ENCODE measurements at places on chromosomes 7 and 10.

DNA sequence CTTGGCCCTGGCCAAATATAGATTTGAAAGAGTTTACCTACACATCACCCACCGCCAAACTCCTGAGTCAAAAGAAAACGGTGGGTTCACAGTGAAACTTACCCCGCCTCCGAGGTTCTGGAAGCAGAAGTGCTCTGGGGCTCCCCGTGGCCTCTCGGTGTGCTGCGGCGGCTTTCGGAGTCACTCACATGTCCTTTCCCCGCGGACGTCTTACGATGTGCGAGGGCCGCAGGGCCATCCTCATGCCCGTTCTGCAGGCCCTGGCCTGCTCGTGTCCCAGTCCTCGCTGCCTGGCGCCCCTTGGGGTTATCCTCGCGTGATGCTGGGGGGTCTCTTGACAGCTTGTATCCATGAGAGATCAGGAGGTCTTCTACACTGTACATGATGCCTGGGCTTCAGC lies 12.0 kb downstream of the JCAD start:
- DNase-seq, result no peak

DNA sequence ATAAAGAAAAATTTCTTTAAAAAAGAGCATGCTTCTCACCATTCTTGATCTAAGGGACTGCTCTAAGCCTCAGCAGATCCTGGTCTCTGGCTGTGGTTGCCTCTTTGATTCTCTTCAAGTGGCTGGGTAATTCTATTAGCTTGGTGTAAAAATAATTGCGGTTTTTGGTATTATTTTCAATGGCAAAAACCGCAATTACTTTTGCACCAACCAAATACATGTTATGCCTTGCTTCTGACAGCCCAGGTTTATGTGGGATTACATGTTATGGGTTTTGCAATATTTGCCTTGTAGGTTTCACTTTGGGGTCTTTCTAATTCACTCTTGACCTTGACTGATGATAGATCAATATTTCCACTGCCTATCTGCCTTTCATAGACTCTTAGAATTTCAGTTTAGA lies 20.0 kb upstream of the CREB5 start:
- DNase-seq, result no peak

DNA sequence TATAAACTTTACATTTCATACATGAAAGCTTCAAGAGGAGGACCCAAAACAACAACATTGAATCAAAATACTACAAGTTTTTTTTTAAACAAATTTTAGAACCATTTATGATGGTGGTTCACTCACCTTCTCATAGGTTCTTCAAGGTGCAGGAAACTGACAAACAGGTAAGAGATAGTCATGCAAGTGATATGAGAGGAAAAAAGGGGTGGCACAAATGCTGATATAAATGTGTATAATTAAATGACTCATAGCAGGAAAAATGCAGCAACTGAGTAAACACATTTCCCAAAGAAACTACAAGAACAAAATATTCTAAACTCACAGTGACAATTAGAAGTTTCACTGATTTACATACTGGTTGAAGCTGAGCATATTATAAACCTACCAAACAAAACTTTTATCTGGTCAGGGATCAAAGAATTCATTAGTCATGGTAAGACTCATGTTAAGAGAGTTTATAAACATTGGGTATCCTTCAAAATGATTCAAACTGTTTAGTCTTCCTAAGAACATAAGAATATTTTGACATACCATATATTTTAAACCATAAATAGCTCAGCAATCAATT lies 14.1 kb downstream of the ZWINT start:
- DNase-seq, result no peak

DNA sequence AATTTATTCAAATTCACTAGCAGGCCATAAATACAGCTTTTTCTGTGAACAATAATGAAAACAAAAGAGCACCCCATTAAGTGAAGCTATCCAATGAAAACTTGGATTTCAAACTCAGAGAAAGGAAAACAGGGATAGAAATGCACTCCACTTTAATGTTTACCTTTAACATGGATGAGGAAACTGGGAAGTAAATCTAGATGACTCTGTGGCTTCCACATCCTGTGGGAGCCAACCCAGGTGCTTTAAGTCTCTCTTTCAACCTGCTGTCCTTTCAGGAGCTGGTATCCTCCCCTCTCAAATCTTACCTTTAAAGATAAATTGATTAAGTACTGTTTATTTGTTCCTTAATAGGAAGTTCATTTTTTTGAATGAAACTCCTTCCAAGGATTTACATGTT lies 21.5 kb upstream of the SGMS1 start:
- DNase-seq, result no peak

GRCh38 chr10:30736685-30737232 lies 107.2 kb upstream of the LYZL2 start:
- no peak for DNase-seq

All from caudate nucleus (tissue), 63 donors.